ENCODE measurements at places on chromosomes 13 and 19. TPM values are rescaled to one million over a fixed set of nuclear protein-coding genes. Genes with fewer than 3 reads are reported as not detected.
A peak's percentile ranks its signal among the peaks of the same experiment; 100 is the strongest.

GRCh38 chr19:35168196-35168595, 13.7 kb downstream of the FXYD5 start:
- DNase-seq = no peak

- no peak for DNase-seq
Measured at GRCh38 chr19:10682397-10683063, 18.7 kb upstream of the QTRT1 start.

DNA sequence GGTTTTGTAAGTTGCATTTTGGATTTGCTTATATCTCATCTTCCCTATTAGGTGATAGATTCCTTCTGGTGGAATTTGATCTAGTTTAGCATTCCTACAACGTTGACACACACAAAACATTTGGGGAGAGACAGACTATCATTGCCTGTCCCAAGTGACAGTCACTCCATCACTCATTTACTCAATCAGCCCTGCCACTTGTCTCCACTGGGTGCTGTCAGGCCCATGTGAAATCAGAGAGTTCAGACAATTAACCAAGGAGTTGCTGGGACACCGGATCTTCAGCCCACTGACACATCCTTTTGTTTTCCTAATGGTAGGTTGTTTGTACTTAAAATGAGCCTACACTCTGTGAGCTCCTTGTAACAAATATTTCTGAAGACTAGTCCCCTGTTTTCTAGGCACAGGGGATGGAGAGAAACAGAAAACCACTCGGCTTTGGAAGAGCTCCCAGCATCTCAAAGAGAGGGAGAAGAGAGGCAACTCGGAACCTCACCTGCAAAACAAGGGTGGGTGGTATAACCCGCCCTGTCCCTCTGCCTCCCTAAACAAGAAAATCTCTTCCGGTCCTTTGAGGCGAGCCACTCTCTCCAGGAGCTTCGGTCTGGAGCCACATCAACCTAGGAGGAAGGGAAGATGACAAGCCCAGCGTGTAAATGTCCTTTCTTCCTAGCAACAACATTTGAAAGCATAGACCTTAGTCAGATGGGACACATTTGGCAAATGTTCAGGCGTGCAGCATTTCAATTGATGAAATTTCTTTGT, 440.9 kb upstream of the KLF12 start:
- peak; percentile 11 for DNase-seq

The SCN1B gene
- polyA plus RNA-seq = 1.1 TPM

Data from left renal pelvis (tissue), 4 donors.